ENCODE measurements at places on chromosomes 11 and 22.

- no peak for DNase-seq
Measured at GRCh38 chr11:16780146-16780545, 41.7 kb downstream of the C11orf58 start.

GRCh38 chr11:112082729-112083128 lies 3.8 kb downstream of the TIMM8B start:
- no peak for DNase-seq

- no peak for DNase-seq
Measured at GRCh38 chr22:43882122-43882767, 9.6 kb downstream of the PNPLA5 start.

GRCh38 chr11:26976389-26976788 lies 17.5 kb upstream of the FIBIN start:
- no peak for DNase-seq

DNA sequence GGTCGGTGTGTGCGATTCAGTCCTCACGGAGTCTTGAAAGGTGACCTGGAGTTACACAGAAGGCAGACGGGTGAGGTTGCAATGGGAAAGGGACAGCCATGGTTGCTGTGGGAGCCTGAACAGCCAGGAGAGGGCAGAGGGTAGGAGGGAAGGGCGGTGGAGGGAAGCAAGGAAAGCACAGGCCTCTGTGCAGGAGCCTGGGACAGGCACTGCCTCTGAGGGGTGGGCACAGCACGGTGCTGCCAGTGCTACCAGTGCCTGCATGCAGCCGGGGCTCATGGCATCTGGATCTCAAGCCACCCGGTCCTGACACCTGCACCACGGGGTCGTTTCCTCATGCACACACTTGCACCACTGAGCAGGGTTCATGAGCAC lies 401.0 kb downstream of the TBC1D22A start:
- no peak for DNase-seq

- DNase-seq, result no peak
Measured at GRCh38 chr11:123202155-123203151, 7.4 kb upstream of the CLMP start.

DNA sequence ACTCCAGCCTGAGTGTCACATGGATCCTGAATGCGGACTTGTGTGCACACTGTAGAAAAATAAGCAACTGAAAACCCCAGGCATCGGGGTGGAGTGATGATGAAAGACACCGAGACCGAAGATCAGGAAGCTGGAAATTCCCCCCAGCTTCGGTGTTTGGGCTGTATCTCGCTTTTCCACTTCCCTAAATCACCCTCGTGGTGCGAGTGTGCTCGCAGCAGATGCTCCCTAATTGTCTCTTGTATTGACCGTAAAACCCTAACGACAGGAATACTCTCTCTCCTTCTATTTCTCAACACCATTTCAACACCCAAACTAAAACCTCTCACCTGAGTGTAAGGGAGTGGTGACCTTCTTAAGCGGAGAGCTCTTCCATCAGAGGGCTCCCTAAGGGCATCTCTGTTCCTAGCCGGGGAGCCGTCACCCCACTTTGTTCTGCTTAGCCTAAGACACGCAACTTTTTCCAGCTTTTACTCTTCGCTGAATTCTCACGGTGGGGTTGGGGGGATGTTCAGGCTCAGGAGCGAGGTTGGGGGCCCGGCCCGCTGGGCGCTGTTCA lies 635 bp upstream of the GRK3 start:
- no peak for DNase-seq

- no peak for DNase-seq
Measured at GRCh38 chr22:46428171-46428570, 92.7 kb downstream of the TRMU start.

DNA sequence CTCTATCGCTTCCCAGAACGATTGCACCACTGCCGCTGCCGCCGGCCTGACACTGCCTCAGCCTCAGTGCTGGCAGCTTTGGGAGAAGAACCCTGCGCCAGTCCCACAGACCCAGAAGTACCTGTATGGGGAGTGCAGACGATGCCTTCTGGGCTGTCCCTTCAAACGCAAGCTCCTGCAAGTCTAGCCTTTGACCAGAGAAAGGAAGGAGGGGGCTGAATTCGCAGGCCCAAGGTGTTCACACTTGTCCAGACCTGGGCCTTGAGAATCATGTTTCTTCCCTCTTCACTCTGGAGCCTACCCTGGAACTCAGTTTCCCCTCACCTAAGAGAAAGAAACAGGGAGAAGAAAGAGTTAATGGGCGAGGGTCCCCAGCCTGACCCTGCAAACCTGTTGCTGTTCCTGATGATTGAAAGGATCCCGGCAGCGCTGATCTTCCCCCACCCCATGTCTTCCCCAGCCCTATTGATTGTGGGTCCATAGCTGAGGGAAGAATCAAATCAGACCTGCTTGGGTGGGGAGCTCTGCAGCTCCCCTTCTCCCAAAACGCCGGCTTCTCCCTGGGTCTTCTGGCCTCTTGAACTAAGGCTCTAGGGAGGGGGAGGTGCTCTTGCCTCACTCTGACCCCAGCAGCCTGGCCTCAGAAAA lies 786 bp upstream of the MCAM start:
- DNase-seq, result no peak

- DNase-seq, result no peak
Measured at GRCh38 chr11:30535818-30536217, 50.3 kb downstream of the MPPED2 start.

DNA sequence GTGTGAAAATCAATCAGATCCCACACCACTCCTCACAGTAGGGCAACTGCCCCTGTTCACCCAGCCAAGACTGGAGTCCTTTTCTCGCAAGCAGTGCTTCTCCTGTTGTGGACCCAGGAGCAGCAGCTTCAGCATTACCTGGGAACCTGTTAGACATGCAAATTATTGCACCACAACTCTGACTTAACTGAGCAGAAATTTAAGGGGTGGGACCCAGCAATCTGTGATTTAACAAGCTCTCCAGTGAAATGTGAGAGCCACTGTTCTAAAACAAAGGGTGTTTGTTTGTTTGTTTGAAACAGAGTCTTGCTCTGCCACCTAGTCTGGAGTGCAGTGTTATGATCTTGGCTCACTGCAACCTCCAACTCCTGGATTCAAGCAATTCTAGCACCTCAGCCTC lies 591.4 kb downstream of the SOX6 start:
- DNase-seq, result no peak

GRCh38 chr11:118171269-118172062 lies 5.0 kb downstream of the SCN2B start:
- peak; percentile 84 for DNase-seq

DNA sequence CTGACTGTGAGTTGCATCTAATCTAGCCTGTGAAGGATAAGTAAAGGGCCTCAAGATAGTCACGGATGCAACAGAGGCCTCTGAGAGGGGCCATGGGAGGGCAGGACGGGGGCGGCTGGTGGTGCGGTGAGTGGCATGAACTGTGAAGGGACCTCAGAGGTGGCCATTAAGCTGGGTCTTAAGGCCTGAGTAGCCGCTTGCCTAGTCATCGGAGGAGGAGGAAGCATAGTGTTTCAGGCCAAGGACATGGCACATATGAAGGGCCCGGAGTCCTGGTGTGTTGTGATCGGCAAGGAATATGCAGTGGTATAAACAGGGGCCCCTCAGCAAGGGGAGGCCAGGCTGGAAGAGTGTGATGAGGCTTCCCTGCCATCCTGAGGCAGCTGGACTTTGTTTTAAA lies 51.8 kb downstream of the TRIOBP start:
- DNase-seq, result no peak

GRCh38 chr11:55658031-55658573 lies 3.9 kb upstream of the OR4C6 start:
- no peak for DNase-seq

GRCh38 chr11:47186700-47187695 lies 764 bp upstream of the PACSIN3 start:
- DNase-seq, result peak; percentile 57

- no peak for DNase-seq
Measured at GRCh38 chr11:113481226-113481625, 6.0 kb upstream of the DRD2 start.

DNA sequence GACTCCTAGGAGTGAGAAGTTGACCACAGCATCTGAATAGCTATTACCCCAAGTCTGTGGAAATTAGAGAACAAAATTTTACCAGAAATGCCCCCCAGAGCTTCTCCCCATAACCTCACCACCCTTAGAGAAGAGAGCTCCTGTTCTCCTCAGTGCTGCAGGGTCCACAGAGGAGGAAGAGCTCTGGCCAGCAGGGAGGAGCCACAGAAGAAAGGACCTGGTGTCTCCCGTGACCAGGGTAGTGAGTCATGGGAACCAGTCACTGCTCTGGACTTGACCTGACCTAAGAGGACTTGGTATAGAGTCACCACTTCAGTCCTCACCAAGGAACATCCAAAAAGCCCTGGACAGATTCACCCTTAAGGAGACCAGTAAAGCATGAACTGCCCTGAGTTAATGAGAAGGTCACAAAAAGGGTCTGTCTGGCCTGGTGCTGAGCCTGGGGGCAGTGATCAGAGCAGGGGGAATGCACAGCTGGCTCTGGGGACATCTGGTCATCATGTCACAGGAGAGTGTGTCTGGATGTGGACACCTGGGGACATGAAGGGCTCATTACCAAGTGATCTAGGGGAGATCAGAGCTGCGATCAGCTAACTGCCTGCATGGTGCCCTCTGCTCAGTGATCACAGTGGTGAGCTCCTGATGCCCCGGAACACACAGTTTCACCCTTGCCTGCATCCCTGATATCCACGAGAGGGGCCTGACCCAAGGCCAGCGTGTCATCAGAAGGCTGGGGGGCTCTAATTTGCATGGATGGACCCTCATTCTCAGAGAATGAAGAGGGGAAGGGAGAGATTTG lies 103.3 kb upstream of the TOP3B start:
- no peak for DNase-seq

- DNase-seq, result no peak
Measured at GRCh38 chr11:25565846-25566245, 766.1 kb upstream of the ANO3 start.

Data from HTR-8/SVneo (cell line).